ENCODE measurements at places on chromosomes 4 and X. TPM values are rescaled to one million over a fixed set of nuclear protein-coding genes. Genes with fewer than 3 reads are reported as not detected.

- H3K27me3 ChIP-seq, result peaks cover 3% of the 10 kb centered on the region
- H3K27ac ChIP-seq, result no peak overlapping the region
- no peak overlapping the region for H3K4me3 ChIP-seq
- H3K4me1 ChIP-seq, result peaks cover 5% of the 10 kb centered on the region
- DNase-seq, result peak; percentile 72
These were observed 61.3 kb upstream of the TXK start for GRCh38 chr4:48195374-48195773.

- peaks cover 5% of the 10 kb centered on the region for H3K36me3 ChIP-seq
- H3K4me3 ChIP-seq, result no peak overlapping the region
- peaks cover 5% of the 10 kb centered on the region for H3K4me1 ChIP-seq
- DNase-seq, result no peak
These were observed 7.3 kb downstream of the RBBP7 start for GRCh38 chrX:16862829-16863228.

DNA sequence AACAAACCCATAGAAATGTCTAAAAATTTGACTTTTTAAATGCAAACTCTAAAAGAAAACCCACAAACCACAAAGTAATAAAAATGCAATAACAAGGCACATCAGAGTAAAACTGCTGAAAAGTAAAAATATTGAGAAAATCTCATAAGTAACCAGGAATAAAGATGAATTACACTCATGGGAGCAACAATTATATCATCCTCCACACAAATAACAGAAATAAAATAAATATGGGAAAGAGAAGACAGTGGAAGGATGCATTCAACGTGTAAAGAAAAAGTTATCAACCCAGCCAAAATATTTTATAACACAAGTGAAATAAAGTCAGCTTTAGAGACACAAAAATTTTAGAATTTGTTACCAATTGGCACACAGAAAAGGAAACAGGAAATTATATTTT, 1420.2 kb downstream of the PCDH18 start:
- DNase-seq, result no peak
- H3K27ac ChIP-seq, result no peak overlapping the region
- no peaks in the 10 kb centered on the region for H3K4me1 ChIP-seq

- H3K4me1 ChIP-seq, result no peaks in the 10 kb centered on the region
- no peak overlapping the region for H3K27ac ChIP-seq
- no peaks in the 10 kb centered on the region for H3K27me3 ChIP-seq
- H3K4me3 ChIP-seq, result no peak overlapping the region
- no peaks in the 10 kb centered on the region for H3K36me3 ChIP-seq
These were observed 321.6 kb downstream of the ARHGAP10 start for GRCh38 chr4:148053298-148054003.

- DNase-seq, result no peak
- H3K27me3 ChIP-seq, result no peaks in the 10 kb centered on the region
- H3K4me3 ChIP-seq, result no peak overlapping the region
- no peak overlapping the region for H3K27ac ChIP-seq
These were observed 20.5 kb downstream of the RWDD4 start for GRCh38 chr4:183638436-183638835.

DNA sequence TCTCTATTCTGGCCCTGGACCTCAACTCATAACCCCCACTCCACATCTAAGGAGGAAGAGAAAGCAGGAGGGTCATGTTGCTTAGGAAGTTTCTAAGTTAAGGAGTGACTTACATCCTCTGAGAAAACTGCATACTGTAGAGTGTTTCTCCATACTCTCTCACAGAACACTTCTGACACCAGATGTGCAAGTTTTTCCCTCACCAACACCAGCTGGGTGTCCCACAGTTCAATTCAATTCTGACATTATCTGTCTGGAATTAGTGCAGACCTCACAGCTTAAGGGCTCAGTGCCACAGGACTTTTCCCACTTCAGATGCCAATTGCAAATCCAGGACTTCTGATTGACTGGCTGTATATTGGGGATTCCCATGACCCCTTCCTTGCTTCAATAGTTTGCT, 89.0 kb upstream of the SFRP2 start:
- DNase-seq, result no peak
- no peaks in the 10 kb centered on the region for H3K36me3 ChIP-seq
- H3K27ac ChIP-seq, result no peak overlapping the region

GRCh38 chr4:40555176-40555900, 74.3 kb downstream of the RBM47 start:
- H3K36me3 ChIP-seq, result no peaks in the 10 kb centered on the region
- no peak overlapping the region for H3K4me3 ChIP-seq
- DNase-seq, result no peak
- no peak overlapping the region for H3K27ac ChIP-seq

GRCh38 chr4:42906341-42906740, 13.8 kb downstream of the GRXCR1 start:
- no peaks in the 10 kb centered on the region for H3K36me3 ChIP-seq
- H3K4me3 ChIP-seq, result no peak overlapping the region
- H3K27ac ChIP-seq, result no peak overlapping the region
- H3K27me3 ChIP-seq, result no peaks in the 10 kb centered on the region
- DNase-seq, result no peak
- no peaks in the 10 kb centered on the region for H3K4me1 ChIP-seq

Gene KLB
- 0.02 TPM for polyA plus RNA-seq

Gene PABPC5
- 0.05 TPM for polyA plus RNA-seq

Gene TBC1D1
- polyA plus RNA-seq, result 63.5 TPM

Data from endothelial cell of umbilical vein (primary cell).